ENCODE measurements at places on chromosomes 6 and 20.

DNA sequence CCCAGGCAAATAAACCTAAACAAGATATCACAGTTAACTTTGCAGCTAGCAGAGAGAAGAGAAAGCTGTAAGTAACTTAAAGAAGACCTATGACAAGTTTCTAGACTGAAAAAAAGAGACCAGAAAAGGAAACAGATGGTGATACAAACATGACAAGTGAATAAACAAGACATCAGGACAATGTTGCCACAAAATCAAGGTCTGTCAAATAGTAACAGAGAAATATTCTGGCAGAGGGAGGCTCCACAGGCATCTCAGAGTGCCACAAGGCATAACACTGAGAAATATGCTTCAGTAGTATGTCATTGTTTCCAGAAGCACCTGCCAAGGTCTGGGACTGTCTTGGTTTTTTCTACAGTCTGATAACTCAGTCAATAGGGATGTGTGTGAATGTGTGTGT, 332.2 kb downstream of the KHDRBS2 start:
- DNase-seq = no peak

DNA sequence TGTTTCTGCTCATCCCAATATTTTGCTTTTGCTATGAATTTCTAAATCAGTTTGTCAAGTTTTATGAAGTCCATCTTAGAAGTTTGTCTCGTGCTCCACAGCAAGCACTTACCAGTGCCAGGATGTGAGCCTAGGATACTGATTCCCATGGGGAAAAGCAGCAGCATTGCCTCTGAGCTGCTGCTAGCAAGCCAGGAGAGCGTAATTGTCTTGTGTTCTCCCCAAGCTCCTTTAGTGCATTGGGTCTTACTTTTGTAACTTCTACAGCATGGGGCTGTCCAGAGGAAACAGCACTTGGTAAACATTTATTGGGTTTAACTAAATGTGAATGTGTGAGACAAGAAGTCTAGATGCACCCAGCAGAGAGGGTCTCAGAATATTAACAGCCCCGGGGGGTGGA, 76.1 kb downstream of the RNF182 start:
- DNase-seq = no peak

DNA sequence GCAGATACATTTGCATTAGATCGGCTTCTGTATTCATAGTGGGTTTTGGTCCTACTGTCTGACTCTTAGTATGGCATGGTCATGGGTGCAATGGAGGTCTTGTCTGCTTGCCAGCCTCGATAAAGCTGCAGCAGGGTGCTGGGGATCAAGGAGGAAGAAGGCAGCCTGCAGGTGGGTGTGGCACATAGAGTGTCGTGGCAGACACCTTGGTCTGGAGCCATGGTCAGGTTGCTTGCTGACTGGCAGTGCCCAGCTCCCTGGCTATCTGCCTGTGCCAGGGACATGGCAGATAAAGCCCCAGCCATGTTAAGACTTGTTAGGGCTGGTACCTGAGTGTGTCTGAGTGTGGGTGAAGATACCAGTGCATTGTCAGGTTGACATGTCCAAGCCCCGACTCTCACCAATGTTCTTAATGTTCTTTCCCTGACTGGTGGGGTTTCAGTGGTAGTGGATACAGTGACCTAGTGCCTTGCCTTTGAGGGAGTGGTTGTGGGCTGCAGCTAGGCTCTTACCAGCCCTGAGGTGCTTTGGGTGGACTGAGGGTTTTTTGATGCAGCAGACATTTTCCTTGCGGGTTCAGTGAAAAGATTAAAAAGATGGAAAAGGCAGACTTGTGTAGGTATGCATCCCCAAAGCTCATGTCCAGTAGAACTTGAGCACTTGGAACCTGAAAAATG, 1.8 kb downstream of the FAM83D start:
- no peak for DNase-seq

DNA sequence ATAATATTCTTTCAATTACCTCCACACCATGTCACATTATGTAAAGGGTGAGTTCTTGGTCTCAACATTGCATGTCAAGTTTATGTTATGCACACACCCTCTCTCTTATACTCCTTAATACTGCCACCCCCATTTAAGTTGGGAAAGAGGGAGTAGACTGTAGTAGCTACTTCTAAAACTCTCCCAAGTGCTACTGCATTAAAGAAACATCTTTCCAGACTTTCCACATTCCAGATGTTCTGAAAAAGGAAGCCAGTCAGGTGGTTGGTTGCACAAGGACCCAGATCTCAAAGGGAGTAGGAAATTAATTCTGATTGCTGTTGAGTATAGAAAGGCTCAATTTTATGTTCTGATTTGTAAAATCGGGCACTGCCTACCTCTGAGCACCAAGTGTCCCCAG, 419.5 kb downstream of the CD83 start:
- no peak for DNase-seq

All from neural crest cell (in vitro differentiated cells).